GM12865 (cell line): ENCODE measurements at places on chromosomes 16 and 17.

- no peak for DNase-seq
Measured at GRCh38 chr17:44970136-44970741, 2.1 kb upstream of the C1QL1 start.

DNA sequence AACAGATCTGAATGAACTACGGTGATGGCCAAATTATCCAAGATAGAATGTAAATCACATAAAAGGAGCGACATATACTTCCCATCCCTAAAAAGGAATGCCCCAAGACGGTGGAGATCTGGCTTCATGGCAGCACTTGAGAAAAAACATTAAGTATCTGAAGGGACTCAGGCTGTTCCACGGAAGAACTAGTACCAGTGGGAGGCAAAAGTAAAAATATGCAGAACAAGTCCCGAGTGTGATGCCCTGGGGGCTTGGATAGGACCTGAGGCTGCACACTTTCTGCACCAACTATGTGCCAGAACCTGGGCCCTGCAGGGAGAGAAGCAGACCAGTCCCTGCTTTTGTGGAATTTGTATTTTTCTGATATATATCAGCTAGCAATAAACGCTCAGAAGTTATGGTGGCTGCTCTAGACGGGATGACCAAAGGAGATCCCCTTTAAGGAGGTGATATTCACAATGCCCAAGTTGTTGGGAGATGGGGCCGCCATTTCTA, 539 bp upstream of the CKLF start:
- DNase-seq = no peak

- DNase-seq = peak; percentile 60
Measured at GRCh38 chr17:28925912-28926365, 23.1 kb upstream of the DHRS13 start.

DNA sequence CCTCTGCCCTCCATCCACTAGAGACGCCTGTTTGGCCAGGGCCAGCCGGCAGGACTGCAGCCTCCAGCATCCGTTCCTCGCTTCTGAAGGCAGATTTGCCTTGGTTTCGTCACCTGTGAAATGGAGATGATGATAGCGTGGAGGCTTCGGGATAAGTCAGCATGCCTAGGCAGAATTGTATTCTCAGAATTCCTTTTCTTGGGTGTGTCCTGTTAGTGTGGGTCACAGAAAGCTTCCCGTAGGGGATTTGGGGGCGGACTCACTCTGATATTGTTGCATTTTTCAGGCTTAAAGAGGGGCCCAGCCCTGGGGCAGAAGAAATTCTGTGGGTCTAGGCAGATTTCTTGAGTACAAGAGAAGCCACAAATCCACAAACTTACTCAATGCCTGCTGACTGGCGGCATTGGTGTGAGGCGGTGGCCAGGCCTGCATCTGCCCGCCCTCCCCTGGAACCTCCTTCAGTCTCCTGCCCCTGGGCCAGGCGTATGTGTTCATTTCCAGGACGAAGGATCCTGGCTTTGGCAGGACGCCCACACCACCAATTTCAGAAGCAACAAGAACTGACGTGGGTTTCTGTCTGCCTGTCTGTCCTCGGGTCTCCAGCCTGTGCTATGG, 17.6 kb downstream of the CCDC42 start:
- DNase-seq = no peak

DNA sequence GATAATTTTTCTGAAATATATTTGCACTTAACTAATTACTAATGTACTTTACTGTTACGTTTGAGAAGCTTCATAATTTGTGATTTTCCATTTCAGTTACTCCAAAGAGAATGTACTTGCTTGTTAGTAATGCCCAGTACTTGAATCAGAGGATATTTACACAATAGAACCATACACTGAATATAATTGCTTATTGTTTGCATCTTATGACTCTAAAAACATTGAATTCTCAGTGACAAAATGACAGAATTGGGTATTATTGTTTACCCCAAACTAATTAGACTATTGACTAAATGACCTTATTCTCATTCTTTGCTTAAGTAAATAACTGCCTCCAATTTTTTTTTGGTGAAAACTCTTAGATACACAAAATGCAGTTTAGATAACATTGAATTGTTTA, 8.9 kb downstream of the CCP110 start:
- no peak for DNase-seq

DNA sequence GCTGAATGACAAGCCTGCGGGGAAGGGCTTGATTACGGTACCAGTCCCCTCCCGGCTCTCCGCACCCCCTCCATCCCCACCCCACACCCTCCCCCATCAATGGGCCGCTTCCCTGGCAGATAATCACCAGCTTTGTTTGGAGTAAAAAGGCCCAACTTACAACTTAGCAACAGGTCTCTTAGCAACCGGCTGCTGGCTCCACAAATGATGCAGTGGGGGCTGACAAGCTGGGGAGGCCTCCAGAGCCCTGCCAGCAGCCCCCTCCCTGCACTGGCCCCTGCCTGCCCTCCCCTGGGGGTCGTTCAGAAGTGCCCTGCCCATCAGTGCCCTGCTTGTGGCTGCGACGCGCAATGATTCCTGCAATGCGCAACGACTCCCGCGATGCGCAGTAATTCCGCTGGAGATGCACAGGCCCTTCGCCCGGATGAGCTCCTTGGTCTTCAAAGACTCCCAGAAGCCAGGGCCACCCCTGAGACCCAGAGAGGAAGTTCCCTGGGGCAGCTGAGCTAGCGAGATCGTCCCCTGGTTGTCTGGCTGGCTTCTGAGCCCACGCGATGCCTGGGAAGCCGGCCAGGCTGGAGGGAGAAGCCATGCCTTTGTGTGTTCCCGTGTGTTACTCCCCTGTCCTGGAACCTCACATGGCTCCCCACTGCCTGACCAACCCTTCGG, 23.3 kb downstream of the CPNE2 start:
- DNase-seq = no peak

- no peak for DNase-seq
Measured at GRCh38 chr16:82432261-82432660, 194.5 kb upstream of the CDH13 start.

DNA sequence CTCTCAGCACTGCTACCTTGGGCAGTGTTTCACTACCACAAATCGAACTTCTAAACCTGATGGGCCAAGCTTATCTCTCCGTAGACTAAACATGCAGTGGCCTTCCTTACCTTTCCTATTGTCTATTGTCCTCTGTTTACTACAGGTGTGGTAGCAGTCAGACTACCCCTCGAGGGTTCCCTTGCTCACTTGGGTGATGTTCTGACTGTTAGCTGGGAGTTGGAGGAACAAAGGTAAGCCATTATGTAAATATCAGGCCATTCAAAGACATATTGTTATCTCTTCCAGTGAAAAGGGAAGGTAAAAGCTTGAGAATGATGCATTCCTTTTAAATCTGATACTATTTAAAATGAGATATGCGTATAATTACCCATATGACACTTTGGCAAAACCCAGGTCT, 828.3 kb upstream of the EEF2KMT start:
- DNase-seq = no peak

DNA sequence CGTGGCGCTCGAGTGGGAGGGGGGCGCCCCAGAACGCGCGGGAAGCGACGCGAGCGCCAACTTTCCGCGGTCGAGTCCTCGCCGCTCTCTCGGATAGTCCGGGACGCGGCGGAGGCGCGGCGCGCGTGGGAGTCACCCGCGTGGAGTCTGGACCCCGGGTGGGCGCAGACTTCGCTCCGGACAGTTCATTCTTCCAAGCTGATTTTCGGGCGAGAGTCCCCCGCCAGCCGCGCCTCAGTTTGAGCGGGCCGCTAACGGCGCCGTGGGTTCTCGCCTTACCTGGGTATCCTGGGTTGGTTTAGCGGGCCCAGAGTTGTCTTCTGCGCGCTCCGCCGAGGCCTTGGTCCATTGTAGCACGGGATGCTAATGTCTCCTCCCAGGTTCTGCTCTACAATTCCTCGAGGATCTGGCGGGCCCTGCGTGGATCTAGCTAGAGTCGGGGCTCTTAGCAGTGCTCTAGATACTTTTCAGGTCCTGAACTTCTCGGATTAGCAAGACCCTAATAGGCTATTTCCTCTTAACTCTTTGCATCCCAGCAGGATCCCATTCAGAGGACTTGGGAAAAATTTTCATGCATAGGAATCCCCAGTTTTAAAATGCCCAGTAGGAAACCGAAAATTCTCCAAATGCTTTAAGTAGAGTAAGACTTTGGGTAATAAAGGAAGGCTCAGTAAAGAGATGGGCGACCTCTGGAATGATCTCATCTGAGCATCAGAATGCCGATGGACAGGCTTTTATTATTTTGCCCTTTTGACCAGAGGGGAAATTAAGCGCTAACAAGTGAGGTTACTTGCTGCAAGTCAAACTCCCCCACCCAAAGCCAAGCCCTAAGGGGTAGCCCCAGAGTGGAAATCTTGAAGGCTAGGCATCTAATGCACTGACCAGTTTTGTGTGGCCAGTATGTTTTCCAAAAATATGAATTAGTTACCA, 537 bp upstream of the GJC1 start:
- DNase-seq = no peak

- DNase-seq = no peak
Measured at GRCh38 chr16:13083681-13084080, 182.3 kb downstream of the SHISA9 start.

DNA sequence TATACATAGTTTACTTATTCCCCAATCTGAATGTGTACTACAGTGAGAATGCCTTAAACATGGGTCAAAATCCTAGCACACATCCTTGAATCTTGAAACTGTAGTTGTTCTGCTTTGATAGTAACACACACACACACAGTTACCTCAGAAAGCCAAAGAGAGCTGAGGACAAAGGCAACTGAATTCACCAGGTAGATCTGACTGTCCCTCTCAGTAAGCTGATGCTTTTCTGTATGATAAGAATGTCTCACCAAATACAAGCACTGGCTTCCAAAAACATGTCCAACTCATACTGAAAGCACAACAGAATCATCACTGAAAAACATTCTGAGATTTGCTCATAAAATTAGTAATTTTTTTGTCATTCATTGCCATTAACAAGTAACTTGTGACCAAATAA, 104.3 kb upstream of the DYNLRB2 start:
- no peak for DNase-seq

DNA sequence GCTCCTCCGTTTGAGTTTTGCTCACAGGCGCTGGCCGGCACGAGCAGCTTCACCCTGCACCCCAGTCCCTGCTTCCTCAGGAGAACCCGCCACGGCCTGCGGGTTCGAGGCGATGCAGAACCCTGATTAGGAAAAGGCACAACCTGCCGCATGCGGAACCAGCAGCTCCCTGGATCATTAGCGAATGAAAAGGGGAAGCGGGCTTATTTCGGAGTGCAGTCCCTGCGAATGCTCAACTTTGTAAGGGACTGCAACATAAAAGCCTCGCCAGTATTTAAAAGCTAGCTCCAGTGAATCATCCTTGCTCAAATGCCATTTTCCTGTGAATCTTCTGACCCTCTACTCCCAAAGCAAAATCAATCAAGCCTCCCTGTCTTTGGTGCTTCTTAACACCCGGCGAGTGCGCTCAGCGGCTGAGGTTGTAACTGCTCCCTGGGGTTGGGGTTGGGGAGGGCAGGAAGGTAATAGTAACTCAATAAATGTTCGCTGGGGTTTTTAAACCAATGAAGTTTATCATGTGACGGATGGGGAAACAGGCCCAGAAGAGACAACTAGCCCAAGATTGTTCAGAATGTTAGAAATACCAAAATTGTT, 678 bp upstream of the AKAP10 start:
- DNase-seq = no peak

GRCh38 chr17:62750631-62751051, 57.5 kb downstream of the MARCHF10 start:
- no peak for DNase-seq

DNA sequence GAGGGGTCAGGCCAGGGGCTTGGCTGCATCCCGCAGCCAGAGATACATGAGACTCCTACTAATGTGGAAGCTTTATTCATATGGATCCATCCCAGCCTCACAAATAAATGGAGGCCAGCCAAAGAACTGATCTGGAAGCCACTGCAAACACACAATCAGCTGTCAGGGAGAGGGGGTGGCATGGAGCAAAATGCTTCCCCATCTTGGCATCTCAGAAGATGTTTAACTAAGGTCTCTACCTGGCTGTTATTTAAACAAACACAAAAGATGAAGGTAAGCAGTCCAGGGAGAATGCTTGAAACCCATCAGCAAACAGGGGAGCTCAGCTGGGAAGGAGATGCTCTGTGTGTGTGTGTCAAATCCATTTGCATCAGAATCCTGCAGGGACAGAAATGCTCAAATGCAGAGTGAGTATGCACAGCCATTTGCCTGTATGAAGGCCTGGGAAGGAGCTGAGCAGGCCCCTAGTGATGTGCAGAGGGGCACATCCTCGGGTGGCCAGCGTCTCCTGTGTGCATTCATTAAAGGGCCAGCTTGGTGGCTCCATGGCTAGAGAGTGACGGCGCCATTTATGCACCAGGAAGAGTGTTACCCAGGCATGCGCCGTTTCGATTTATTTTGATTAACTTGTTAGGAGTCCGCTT, 34.2 kb upstream of the IRX3 start:
- no peak for DNase-seq

DNA sequence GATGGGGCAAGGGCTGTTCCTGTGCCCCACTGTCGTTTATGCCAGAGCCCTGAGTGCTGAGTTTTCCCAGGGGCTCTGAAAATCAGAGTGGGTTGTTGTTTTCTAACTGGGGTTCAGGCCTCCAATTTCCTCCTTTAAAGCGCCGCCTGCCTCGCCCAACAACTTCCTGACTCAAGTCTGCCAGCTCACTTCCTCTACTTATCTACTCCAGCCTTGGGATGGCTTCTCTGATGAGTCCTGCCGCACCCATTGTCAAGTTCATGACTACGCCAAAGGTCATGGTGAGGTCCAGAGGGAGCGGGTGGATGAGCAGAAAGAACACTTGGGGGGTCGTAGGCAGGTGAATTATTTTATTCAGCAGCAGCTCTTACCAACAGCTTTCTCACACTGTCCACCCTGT, 104.7 kb downstream of the UTP18 start:
- no peak for DNase-seq

- DNase-seq = peak; percentile 73
Measured at GRCh38 chr17:28953444-28954118, 2.3 kb upstream of the PHF12 start.

DNA sequence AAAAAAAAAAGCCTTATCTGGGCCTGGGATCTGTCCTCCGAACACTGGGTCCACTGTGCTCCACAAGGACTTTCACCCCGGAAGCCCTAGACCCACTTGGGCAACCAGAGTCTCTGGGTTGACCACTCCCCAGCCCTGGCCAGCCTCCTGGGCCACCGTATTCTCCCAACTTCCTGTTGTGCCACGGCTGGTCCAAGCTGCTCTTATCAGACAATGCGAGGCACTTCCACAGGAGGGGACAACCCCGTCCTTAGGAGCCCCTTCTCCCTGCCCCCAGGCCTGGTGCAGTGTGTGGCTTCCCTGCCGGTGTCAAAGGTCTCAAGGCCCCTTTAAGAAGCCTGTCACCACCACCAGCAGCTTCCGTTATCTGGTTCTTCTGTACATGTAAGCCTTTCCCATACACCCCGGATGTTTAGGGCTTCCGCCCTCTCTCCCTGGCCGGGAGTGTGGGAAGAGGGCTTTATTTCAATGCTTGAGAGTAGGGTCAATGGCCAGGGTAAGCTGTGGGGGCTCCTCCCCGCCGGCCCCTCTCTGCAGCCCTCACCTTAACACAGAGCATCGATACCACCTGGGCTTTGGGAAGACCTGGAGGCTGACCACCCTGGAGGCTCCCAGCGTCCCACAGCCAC, 313.0 kb downstream of the SEC14L1 start:
- DNase-seq = peak; percentile 88

DNA sequence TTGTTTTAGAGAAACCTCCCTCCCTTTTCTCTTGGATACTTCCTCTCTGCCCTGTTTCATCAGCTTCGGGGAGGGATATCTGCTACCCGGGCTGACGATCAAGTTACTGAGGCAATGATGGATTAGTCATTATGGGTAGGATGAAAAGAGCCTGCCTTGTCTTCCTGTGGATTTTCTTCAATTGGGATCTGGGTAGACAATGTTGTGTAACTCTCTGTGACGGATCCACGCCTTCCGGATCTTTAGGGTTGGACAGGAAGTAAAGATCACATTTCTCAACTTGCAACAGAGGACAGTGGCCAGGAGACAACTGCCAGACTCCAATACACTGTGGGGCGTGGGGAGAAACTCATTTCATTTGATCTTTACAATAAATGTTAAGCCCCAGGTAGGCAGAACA, 11.3 kb upstream of the CHST6 start:
- DNase-seq = no peak
